ENCODE measurements at places on chromosomes 1 and 21.
A peak's percentile ranks its signal among the peaks of the same experiment; 100 is the strongest.

DNA sequence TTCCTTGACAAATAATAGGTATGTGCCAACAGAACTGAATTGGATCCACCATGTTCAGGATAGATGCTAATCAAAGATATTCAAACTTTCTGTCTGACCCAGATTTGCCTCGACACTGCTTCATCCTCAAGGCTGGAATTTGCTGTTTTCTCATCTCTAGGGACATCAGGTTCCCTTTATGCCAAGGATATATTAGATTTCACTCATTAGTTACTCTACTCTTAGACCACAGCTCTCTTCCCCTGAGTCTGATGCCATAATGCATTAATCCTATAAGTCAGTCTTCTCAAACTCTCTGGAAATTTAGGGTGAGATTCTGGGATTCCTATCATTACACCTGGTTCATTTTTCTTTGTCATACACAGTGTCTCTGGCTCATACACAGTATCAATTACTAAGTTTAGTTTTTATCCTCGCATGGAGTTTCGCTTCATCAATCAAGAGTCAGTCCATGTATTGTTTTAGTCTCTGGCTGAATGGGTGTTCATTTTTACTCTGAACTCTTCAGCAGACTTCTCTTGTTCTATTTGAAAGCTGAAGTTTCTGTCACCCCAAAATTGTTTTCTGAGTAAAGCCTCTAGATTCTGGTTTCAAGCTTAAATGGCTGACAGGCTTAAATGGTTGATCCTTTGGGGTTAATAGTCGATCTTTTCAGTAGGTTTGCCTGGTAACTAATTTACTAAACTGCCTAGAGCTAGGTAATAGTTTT is 9.3 kb upstream of the DCAF6 start:
- no peak for DNase-seq

- DNase-seq: peak; percentile 49
Observed at GRCh38 chr1:50774759-50775351, 185.2 kb downstream of the FAF1 start.

DNA sequence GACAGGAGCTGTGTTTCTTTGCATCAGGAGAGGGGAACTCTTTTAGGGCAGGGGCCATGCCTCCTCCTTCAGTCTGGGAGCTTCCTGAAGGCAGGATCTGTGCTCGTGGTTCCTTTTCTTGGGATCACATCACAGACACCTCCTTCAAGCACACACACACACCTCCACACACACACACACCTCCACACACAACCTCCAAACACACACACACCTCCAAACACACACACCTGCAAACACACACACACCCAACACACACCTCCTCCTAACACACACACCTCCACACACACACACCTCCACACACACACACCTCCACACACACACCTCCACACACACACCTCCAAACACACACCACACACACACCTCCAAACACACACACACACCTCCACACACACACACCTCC is 10.5 kb downstream of the LGR6 start:
- DNase-seq: no peak

- no peak for DNase-seq
Observed at GRCh38 chr1:221783936-221784335, 42.0 kb upstream of the DUSP10 start.

DNA sequence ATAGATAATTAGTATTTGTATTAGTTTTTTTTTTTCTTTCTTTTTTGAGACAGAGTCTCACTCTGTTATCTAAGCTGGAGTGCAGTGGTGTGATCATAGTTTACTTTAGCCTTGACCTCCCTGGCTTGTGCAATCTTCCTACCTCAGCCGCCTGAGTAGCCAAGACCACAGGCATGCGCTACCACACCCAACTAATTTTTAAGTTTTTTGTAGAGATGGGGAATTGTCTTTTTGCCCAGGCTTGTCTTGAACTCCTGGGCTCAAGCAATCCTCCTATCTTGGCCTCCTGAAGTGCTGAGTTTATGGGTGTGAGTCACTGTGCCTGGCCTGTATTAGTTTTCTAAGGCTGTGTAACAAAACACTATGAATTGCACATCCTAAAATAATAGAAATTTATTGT is 58.3 kb downstream of the MSH4 start:
- no peak for DNase-seq

DNA sequence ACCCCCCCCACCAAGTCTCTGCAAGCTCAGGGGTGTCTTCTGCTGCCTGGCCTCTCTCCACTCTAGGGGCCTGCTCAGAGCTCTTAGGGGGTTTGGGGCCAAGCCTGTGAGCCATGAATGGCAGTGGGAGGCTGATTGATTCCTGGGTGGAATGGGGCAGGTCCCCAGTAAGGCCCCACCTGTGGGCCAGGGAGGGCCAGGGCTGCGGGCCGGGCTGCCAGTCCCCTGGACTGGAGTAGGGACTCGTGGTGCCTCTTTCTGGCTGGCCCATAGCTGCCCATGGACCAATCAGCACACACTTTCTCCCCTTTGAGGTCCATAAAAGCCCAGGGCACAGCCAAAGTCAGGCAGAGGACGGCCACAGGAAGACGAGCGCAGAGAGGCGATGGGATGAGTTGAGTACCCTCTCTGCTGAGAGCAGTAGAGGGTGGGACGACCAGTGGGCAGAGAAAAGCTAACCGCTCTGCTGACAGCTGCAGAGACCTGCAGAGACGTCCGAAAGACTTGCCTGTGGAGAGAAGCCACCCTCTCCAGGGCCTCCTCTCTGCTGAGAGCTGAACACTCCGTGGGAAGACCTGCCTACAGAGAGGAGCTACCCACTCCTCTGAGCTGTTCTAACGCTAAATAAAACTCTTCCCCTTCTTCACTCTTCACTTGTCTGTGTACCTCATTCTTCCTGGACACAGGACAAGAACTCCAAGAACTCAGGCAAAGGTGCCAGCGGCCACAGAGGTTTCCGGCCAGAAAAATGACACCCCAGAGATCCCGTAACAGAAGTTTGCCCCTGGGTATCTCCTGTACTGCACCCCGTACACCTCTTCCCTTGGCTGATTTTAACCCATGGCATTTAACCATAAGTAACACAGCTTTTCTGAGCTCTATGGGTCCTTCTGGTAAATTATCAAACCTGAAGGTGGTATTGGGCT is 38.2 kb upstream of the TARDBP start:
- DNase-seq: no peak

DNA sequence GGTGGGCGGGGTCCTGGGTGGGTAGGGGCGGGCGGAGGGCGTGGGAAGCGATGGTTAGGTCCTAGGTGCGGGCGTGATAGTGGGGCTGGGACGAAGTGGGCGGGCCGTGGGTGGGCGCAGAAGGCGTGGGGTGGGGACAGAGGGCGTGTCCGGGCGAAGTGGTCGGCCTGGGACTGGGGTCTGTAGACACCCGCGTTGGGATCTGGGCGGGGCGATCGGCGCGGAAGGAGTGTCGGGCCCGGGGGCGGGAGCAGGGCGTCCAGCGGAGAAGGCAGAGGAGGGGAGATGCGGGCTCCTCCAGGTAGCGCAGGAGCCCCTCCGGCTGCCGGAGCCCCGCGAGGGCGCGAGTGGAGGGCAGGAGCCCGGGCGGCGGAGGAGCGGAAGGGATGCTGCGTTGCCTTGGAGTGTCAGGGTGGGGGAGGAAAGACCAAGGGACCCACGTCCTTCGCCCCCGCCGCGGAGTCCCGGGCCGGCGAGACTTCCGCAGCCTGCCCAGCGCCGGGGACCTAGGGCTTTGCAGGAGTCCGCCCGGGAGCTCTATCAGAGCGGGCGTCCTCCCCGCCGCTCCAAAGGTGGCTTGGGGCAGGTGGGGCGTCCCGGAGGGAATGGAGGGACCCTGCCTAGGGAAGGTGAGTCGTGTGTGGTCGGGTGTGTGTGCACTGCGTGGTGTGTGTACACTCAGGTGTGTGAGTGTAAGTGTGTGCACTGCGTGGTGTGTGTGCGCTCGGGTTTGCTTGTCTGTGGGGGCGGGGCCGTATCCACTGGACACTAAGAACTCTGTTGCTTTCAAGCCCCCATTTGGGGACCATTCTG is 27.0 kb upstream of the PRSS38 start:
- no peak for DNase-seq

GRCh38 chr1:69568421-69569174 is 876 bp downstream of the LRRC7 start:
- no peak for DNase-seq

DNA sequence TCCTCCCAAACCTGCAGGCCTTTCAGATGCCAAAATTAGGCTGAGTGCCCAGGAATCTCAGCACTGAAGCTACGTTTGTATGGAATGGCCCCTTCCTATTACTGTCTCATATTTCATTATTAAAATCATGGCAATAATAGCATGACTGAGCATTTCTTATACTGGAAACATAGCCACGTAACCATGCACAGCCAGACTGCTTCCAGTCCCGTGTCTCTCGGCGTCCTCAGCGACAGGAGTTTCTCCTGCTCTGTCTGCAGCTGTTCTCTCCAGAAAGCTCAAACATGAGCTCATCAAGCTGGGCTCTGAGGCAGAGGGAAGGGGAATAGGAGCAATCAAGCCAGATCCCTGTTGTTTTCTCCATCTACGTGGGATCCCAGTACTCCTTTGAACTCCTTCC is 104.0 kb downstream of the CDC7 start:
- DNase-seq: no peak

DNA sequence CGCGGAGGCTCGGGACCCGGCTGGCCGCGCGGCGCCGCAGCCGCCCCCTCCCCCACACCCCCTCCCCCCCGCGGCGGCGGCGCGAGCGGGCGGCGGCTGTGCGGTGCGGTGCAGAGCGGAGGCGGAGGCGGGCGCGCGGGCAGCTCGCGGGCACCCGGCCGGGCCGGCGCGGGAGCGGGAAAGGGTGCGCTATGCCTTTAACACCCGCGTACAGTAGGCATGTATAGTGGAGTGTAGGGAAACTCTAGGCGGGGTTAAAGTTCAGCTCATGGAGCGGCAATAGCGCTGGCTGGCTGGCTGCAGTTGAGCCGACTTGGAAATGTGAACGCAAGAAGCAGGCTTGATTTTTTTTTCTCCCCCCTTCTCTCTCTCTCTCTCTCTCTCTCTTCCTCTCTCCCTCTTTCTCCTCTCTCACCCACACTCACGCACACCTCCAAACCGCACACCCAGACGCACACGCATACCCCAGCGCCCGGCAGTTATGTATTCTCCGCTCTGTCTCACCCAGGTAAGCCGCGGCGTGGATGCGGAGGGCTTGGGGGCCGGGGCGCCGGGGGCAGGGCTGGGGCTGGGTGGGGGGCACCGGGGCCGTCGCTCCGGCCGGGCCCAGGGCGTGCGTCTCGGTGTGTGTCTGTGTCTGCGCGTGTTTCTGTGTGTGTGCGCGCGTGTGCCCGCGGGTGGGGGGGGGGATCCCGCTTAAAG is at the start of gene NFIA:
Gene NFIA (plus strand): TSS at position 251 of the 702 bp plus-strand sequence.
- peak; percentile 34 for DNase-seq

DNA sequence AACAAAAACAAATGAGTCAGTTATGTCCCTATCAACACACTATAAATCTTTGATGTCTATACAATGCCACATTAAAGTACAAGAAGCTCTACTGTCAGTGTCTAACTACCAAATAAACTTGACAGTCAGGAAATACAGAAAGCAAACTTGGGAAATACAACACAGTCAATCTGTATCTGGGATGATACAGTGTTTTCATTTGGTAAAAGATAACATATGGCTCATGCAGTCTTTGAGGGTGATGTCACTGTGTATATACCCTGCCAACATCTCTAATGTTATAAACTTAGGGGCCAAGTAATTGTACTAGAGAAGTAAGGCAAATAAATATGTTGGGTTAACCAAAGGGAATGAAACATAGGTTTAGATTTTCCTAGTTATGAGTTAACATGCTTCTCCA is 552.5 kb upstream of the ADAMTS5 start:
- DNase-seq: no peak

DNA sequence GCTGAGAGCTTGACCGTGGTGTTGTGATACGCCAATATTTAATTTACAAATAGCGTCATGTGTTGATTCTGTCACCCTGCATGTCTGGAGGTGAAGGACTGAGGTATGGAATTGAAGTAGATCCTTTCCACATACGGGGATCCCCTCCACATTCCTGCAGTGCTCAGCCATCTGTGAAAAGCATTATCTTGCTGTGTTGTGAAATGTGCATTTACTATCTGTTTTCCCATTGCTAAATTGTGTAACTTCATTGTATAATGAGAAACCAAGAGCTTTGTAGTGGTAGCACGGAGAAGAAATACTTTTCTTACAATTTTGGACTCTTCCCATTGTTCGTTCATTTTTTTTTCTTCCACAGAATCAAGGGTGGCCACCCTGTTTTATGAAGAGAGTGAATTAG is 577.3 kb upstream of the ZP4 start:
- DNase-seq: no peak

- no peak for DNase-seq
Observed at GRCh38 chr1:81666586-81666985, 134.1 kb upstream of the ADGRL2 start.

DNA sequence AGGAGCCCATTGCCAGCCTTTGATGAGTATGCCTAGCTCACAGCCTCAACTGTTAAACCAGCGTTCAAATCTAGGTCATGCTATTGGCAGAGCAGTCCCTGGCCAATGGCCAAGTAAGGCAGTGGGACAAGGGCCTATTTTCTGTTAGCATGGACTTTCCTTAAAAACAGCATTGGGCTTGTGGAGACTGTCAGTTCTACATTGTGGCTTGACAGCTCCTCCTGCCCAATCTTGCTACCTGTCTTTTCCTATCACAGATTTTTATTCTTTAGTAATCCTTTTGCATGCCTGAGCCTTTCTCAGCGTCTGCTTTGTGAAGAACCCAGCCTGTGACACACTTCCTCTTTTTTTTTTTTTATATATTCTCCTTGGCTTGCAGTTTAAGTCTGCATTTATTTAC is 56.4 kb downstream of the DIP2A start:
- peak; percentile 41 for DNase-seq

DNA sequence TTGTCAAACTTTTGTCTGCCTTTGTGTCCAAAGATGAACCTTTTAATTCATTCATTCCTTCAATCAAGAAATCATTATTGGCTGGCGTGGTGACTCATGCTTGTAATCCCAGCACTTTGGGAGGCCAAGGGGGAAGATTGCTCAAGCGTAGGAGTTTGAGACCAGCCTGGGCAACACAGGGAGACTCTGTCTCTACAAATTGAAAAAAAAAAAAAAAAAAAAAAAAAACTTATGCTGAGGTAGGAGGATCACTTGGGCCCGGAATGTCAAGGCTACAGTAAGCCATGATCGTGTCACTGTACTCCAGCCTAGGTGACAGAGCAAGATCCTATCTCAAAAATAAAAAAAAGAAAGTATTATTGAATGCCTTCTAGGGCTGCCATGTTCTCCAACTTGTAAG is 51.3 kb upstream of the CXADR start:
- no peak for DNase-seq

All from CD4-positive, alpha-beta T cell treated with Interleukin-1 beta for 1 hour (primary cell).